ENCODE measurements at places on chromosomes 1 and 21.

DNA sequence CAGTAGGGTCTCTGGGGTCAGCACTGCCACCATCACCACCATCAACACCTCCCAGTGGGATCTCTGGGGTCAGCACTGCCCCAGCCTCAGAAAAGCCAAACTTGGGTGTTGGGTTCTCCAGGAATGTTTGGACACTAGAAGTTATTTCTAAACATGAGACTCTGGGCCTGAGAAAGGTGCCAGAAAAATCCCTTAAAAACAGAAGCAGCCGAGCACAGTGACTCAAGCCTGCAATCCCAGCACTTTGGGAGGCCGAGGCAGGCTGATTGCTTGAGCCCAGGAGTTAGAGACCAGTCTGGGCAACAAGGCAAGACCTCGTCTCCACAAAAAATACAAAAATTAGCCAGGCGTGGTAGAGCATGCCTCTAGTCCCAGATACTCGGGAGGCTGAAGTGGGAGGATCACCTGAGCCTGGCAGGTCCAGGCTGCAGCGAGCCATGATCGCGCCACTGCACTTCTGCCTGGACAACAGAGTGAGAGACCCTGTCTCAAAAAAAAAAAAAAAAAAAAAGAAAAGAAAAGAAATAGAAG lies 470 bp downstream of the PTAFR start:
- no peak for DNase-seq

DNA sequence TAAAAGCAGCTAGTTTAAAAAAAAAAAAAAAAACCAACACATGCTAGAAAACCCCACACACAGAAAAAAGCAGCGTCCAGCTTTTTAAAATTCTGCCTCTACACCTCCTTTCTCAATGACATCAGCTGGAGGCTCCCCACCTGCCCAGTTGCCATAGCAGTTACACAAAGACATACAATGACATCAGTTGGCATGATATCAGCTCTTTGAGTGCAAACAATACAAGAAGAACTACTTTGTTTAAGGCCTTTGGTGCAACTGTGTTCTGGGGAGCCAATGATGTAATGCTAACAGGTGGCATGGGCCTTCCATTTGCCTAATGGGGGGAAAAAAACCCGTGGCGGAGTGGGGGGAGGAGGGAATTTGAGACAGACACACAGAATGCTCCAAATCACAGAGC lies 32.9 kb downstream of the DUSP10 start:
- DNase-seq, result peak; percentile 36

GRCh38 chr1:3732434-3733093 lies 19.7 kb upstream of the CCDC27 start:
- no peak for DNase-seq

DNA sequence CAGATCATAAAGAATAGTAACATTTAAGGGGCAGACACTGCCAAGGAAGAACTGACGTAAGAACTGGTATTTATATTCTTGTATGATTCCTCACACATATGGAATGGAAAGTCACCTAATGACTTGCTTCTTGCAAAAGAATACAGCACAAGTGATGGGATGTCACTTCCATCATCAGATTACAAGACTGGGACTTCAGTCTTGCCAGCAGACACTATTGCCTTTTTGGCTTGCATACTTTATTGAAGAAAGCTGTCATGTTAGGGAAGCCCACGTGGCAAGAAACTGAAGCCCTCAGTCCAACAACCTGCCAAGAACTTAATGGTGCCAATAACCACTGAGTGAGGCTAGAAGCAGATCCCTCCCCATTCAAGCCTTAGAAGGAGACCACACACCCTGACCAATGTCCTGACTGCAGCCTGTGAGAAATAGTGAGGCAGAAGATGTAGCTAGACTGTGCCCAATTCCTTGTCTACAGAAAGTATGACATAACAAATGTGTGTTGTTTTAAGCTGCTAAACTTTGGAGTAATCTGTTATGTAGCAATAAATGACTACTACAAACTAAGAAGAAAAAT lies 12.0 kb downstream of the EGLN1 start:
- DNase-seq, result no peak

GRCh38 chr1:63129184-63129583 lies 193.2 kb upstream of the FOXD3 start:
- no peak for DNase-seq

GRCh38 chr1:204465546-204466415 lies 28.8 kb downstream of the PIK3C2B start:
- no peak for DNase-seq

DNA sequence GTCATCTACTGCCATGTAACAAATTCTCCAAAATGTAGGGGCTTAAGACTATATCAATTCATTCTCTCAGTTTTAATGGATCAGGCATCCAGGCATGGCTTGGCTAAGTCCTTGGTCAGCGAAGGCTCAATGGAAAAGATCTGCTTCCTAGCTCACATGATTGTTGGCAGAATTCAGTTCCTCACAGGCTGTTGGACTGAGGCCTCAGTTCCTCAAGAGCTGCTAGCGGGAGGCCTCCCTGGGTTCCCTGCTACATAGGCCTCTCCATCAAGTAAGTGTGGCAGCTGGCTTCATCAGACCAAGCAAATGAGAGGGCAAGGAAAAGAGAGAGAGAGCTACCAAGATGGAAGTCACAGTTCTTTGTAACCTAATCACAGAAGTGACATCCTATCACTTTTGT lies 19.6 kb upstream of the EYA3 start:
- no peak for DNase-seq

DNA sequence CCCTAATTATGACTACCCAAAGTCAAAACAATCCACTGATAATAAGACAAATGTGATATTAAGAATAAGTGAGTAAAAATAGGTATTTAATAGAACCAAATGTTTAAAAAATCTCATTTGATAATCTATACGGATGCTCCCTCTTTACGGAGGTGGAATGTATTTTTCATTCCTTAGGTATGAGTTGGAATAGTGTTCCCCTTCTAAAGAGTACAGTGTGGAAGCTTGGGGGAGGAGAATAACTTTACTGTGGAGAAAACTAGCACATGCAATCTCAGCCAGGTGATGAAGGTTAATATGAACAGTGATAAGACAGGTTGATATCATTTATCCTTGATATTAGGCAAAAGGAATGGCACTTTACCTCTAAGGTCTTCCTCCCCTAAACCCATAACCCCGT lies 74.6 kb downstream of the GPR88 start:
- no peak for DNase-seq

DNA sequence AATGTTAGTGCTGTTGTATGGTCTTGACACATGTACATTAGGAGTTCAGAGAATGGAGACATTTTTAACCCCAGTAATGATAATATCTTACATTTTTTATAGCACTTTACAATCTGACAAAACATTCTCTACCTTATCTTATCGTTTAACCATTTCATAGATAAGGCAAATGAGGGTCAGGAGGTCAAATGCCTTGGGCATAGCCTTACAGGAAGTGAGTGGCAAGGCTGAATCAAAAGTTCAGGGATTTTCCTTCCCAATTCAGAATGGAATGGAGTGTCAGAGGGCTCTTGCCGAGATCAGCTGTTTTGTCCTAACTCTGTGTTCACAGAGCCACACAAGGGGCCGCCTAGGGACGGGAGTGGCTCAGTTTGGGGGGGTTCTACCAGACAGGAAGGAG lies 57.6 kb upstream of the AK4 start:
- DNase-seq, result no peak

Measured in epithelial cell of prostate (primary cell).